SHP77 (cell line): ENCODE measurements at places on chromosomes 13 and 19.

GRCh38 chr19:56105090-56105701 is 15.9 kb downstream of the ZNF787 start:
- peak; percentile 14 for DNase-seq

DNA sequence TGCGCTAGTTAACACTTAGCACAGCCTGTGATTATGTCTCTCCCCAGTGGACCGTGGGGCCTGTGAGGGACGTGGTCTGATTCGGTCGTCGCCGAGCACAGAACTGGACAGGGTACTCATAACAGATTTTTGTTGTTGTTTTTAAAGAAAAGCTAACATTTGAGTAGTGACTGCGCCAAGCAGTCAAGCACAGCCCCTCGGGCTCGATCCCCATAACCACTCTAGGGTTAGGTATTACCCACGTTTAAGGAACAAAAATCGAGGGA is 805 bp upstream of the PTOV1 start:
- DNase-seq = no peak

- DNase-seq = no peak
Observed at GRCh38 chr19:49116544-49116943, 2.4 kb downstream of the LIN7B start.

DNA sequence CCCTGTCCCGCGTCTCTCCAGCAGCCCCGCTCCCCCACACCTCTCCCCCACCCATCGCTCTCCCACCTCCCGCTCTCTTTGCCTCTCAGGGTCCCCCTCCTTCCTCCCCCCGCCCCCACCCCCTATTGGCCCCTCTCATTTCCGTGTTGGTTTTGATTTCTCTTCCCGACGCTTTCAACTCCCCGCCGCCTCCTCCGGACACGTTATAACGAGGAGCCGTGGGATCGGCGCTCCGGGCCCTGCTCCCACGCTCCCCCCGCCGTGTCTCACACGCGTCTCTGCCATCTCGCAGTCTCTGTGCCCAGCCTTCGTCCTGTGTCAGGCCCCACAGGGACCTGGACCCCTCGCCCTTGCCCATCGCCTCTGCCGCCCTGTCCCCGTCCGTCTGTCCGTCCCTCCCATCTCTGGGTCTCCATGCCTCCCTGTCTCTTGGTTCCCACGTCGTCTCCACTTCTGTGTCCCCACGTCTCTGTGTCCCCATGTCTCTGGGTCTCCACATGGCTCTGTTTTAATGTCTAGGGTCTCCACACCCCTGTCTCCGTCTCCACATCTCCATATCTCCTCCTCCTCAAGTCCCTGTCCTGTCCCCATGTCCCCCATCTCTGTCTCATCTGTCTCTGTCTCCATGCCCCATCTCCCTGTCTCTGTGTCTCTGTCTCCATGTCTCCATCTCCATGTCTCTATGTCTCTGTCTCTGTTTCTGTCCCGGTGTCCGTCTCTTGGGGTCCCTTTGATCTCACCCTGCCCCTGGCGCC is 13.1 kb downstream of the ERFL start:
- no peak for DNase-seq

DNA sequence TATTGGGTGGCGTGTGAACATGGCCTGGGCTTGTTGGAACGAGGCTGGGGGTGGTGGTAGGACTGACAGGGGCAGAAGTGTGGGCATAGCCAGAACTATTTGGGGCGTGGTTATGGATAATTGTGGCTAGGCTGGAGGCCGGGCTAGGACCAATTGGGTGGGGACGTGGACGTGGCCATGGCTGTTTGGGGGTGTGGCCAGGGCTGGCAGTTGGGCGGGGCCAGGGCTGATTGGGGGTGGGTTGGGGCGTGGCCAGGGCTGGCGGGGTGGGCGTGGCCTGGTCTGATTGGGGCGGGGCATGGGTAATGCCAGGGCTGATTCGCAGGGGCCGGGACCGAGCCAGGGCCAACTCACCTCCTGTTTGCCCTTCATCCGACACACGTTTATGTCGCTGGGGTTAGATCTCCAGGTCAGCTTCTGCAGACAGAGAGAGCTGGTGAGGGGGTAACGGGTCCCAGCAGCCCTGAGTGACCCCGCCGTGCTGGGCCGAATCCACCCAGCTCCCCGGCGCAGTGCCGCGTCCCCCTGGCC is 2.8 kb downstream of the SEMA6B start:
- DNase-seq = no peak

GRCh38 chr13:29165840-29166239 is 345.7 kb downstream of the MTUS2 start:
- no peak for DNase-seq

GRCh38 chr19:38402623-38402966 is 298 bp upstream of the FAM98C start:
- no peak for DNase-seq

- no peak for DNase-seq
Observed at GRCh38 chr13:95480791-95481780, 71.4 kb upstream of the CLDN10 start.

DNA sequence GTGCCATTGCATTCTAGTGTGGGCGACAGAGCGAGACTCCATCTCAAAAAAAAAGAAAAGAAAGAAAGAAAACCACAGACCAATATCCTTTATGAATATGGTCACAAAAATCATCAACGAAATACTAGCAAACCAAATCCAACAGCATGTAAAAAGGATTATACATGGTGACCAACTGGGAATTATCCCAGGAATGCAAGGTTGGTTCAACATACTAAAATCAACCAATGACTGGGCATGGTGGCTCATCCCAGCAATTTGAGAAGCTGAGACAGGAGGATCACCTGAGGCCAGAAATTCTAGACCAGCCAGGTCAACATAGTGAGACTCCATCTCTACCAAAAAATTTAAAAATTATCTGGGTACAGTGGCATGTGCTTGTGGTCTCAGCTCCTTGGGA is 7.2 kb downstream of the TSKS start:
- no peak for DNase-seq
